ENCODE measurements at places on chromosomes 2 and 18.

GRCh38 chr2:120712180-120712681 lies 23.4 kb upstream of the GLI2 start:
- no peak for DNase-seq

- no peak for DNase-seq
Measured at GRCh38 chr2:18750672-18751554, 161.5 kb upstream of the NT5C1B start.

GRCh38 chr18:57188851-57189557 lies 42.1 kb downstream of the BOD1L2 start:
- DNase-seq = no peak

DNA sequence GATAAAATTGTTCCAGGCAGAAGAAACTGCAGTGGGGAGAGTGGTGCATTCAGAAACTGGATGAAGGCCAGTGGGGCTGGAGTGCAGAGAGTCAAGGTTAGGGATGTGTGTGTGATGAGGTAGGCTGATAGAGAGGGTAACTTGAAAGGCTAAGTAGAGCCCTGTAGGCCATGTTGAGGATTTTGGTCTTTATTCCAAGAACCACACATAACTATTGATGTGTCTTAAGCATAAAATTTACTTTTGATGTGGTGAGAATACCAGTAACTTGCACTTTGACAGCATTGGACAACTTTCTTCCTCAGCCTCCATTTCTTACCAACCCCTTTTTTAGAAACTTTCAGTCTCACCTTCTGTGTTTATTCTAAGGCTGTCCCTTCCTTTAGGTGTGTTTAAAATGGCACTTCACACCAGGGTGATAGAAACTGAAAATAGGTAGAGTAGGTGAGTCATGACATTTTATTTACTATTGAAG lies 22.6 kb downstream of the MTX2 start:
- DNase-seq = no peak

DNA sequence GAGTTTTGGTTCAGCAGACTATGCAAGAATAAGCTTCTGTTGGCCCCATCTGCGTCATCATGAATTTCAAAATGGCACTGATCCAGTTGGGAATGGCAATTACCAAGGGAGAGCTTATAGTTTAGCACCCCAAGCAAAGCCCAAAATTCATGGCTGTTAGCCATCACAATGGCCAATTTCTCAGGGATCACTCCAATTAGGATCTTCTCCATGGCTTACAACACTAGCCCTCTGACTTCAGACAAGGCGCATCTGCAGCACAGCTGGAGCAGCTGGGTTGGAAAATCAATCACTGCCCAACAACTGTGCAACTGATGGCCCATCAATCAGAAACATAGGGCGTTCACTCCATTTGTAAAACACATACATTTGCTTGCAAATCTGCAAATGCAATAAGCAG lies 273.6 kb downstream of the SRBD1 start:
- no peak for DNase-seq

All from stimulated activated CD4-positive, alpha-beta T cell treated with anti-CD3 and anti-CD28 coated beads, TNF-alpha, amount 100 ng/mL, for 1 hour (primary cell).